NCI-H1105 treated with DMSO at 0.1 percent for 48 hours (cell line): ENCODE measurements at places on chromosomes 5 and 9.

GRCh38 chr5:116543501-116543900, 31.1 kb downstream of the SEMA6A start:
- no peak for DNase-seq

GRCh38 chr5:102603670-102604069, 104.9 kb upstream of the SLCO6A1 start:
- no peak for DNase-seq

DNA sequence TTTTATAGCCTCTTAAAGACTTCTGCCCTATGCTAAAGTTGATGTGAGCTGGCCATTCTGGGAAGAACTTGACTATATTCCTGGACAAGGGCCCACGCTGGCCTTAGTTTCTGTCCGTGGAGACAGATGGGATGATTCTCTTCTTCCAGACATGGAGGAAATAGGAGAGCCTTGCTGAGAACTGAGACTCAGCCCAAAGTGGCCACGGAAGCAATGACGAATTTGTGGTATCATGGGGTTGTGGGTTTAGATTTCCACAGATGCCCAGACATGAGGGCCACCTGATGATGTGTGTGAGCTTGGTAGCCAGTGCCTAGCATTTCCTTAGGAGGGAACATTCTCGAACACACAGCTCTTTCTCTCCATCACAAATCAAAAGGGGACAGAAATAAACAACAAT, 309.1 kb downstream of the NSG2 start:
- DNase-seq = no peak

DNA sequence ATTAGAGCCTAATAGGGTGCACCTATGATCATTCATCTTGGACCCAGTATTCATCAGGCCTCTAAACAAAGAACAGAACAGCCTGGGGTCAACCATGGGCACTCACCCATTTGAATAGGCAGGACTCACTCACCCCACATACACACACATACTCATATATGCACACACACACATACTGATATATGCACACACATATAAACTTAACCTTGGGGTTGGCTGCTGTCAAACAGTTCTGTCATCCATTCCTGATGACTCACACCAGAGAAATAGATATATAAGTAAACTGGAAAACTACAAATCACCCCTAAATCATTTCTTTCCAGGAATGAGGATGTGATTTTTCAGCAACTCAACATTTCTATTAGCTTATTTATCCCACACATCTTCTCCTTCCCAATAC, 51.3 kb downstream of the ARL15 start:
- no peak for DNase-seq

- DNase-seq = no peak
Measured at GRCh38 chr5:3836528-3836927, 240.9 kb downstream of the IRX1 start.

DNA sequence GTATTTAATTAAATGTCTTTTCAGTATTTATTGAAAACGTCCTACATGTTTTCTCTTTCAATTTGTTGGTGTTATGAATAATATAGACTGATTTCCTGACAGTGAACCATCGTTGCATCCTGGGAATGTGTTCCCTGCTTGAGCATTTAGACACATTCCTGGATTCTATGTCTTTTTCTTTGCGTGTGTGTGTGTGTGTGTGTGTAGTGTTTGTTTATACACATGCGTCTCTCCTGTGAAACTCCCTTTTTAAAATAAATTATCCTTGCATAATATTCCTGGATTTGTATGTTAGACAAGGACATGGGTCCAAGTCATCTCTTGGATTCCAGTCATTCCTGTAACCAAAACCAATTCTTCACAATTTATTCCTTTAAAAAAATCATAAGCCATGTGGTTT, 153.4 kb downstream of the HSPA4 start:
- DNase-seq = no peak

GRCh38 chr9:134531220-134531970, 110.2 kb upstream of the COL5A1 start:
- DNase-seq = no peak

GRCh38 chr9:27539479-27540441, 10.1 kb upstream of the MOB3B start:
- no peak for DNase-seq

DNA sequence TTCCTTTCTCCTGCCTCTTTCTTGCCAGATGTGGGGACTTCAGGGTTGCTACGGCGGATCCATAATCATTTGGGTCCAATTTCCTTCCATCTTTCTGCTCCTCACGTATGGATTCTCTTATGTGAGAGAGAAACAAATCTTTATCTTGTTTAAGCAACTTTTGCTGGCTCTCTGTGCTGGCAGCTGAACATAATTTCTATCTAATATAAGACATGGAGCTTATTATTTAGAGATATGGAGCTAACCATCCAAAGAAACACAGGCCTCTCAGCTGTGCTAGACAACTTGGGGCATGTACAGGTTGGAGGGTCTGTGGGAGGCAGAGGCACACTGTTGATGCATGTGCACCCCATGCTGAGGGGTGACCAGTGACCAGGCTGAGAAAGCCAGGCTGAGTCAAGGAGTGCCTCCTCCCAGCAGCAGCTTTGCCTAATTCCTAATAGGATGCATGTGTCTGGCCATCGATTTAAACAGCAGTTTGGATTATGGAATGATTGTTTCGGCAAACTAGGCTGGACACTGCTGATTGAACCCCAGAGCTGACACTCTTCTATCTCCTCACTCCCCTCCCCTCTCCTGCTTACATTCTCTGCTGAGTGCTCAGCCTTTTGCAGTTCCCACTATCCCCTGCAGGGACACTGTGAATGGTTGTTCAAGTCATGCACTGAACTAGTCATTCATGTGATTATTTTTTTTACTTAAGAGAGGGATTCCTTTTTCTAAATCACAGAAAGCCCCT, 195.8 kb downstream of the ERCC6L2 start:
- no peak for DNase-seq

DNA sequence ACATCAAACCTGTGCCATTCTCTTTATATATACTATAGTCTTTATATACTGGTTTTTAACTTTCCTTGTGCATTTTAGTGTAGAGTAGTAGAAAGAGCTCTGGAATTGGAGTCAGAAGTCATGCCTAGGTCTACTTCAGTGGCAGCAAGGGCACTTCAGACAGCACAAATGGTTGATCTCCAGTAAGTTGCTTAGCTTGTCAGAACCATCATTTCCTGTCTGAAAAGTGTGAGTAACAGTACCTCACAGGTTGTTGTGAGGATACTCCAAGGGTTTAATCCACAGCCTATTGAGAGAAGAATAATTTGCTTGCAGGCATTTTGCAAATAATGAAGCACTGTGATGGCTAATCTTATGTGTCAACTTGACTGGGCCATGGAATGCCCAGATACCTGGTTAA, 95.8 kb upstream of the NR4A3 start:
- DNase-seq = no peak

- peak; percentile 73 for DNase-seq
Measured at GRCh38 chr5:123813937-123814624, 302.1 kb downstream of the CSNK1G3 start.

- no peak for DNase-seq
Measured at GRCh38 chr5:63255594-63255993, 677.0 kb downstream of the LRRC70 start.

GRCh38 chr5:55222985-55223811, 3.9 kb downstream of the MCIDAS start:
- DNase-seq = no peak

- no peak for DNase-seq
Measured at GRCh38 chr5:82405618-82406204, 127.6 kb upstream of the RPS23 start.

DNA sequence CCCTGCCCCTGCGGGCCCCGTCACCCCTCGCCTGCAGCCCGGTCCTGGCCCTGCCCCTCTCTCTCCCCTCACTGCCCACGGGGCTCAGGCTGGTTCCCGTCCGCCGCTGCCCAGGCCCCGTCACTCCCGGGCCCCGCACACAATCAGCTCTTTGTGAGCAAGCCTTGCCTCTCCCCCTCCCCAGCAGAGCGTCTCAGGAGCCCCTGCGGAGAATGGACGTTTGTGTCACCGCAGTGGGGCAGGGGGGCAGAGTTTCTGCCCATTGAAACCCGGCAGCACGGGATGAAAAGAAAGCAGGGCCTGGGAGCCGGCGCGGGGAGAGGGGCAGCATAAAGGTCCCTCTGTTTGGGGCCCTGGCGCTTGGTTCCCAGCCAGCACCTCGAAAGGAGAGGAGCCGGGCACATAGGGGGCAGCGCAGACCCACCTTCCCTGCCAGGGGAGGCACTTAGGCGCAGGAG, 13.5 kb upstream of the NUP214 start:
- no peak for DNase-seq

GRCh38 chr5:138029944-138030343, 2.9 kb downstream of the FAM13B start:
- no peak for DNase-seq

- DNase-seq = no peak
Measured at GRCh38 chr5:25414742-25415141, 770.0 kb upstream of the CDH10 start.

- no peak for DNase-seq
Measured at GRCh38 chr5:82408033-82408432, 129.9 kb upstream of the RPS23 start.

GRCh38 chr5:138643040-138643791, 68.0 kb upstream of the HSPA9 start:
- no peak for DNase-seq

DNA sequence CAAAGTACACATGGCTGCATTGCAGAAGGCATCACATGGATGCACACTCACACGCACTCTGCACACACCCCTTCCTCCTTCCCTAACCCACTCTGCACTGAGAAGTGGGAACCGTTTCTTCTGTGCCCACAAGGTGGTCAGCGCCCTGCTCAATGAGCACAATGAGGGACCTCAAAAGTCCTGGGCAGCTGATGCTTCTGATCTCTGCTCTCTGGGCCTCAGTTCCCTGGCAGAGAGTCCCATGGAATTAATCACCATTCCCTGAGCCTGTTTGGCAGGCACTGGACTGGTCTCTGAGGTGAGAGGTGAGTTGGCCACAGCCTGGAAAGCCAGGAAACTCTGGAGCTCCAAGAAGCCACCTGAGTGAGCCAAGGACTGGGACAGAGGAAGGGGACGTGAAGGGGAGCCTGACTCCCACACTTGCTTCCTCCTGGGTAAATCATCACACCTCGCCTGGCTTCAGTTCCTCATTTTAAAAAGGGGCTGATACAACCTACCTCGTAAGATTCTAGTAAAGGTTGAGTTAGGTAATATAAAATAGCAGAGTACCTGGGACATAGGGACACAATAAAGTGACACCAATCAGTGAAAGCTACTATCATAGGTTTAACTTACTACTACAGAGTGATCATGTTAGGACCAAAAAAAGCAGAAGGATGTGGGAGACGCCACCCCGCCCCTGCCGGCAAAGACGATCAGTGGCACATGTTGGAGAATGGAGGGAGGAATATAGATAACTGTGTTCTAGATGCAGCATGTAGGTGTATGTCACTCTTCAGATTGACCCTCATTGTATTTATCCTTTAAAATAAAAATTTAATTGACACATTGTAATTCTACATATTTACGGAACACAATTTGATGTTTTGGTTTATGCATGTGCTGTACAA, 21.1 kb upstream of the IGFBPL1 start:
- DNase-seq = no peak

DNA sequence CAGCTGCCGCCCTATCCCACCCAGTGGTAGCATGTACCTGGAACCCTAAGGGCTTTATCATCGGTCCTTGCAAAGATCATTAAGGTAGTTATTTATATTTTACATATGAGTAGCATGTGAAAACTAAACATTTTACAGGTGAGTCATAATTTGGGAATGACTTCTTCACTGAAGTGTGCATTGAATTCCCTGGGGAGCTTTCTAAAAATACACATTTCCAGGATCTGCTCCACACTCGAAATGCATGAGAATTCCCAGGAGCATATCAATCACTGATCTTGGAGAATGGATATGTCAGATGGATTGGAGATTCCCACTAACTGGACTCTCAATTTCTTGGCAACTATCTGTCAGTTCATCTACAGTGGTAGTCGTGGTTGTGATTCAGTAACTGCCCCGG, 717.5 kb downstream of the IRX1 start:
- no peak for DNase-seq

DNA sequence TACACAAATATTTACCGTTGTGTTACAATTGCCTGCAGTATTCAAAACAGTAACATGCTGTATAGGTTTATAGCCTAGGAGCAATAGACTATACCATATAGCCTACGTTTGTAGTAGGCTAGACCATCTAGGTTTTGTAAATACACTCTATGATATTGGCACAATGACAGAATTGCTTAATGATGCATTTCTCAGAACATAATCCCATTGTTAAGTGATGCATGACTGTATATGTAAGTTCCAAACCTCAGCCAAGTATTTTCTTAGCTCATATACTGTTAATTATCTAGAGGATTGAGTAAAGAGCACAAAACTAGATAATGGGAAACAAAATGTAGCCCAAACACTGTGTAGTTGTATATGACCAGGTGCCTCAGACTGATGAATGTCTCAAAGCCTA, 220.1 kb downstream of the ANXA1 start:
- DNase-seq = peak; percentile 78

DNA sequence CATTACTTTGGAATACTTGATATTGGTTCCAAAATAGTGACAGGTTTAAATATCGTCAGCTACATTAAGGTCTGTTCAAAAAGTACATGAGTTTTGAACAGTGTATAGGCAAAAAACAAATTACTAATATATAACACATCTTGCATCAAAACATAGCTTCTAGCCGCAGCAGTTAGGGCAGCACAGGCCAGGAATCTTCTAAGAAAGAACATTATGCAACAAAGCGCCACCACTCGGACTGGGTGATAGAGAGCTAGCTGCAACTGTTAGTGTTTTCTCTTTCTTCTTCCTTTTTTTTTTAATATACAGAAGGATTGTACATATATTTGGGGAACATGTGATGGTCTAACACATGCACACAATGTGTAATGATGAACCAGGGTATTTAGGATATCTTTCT, 504.5 kb downstream of the NR2F1-AS1 start:
- no peak for DNase-seq

DNA sequence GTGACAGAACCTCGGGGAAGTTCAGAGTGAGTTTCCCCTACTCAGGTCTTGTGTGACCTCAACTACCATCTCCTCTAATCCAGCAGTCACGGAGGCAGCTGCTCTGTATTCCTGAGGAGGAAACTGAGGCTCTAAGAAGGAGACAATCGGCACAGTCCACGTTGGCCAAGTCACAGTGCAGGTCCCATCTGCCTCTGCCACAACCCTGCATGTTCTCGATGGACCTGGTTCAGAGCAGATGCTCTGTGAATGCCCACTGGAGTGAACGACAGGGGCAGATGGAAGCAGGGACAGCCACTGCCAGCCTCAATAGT, 722 bp upstream of the ERGIC1 start:
- DNase-seq = no peak

- no peak for DNase-seq
Measured at GRCh38 chr9:93436655-93437407, 14.7 kb upstream of the FAM120A start.

- DNase-seq = no peak
Measured at GRCh38 chr5:72624641-72625236, 117.5 kb upstream of the ZNF366 start.

DNA sequence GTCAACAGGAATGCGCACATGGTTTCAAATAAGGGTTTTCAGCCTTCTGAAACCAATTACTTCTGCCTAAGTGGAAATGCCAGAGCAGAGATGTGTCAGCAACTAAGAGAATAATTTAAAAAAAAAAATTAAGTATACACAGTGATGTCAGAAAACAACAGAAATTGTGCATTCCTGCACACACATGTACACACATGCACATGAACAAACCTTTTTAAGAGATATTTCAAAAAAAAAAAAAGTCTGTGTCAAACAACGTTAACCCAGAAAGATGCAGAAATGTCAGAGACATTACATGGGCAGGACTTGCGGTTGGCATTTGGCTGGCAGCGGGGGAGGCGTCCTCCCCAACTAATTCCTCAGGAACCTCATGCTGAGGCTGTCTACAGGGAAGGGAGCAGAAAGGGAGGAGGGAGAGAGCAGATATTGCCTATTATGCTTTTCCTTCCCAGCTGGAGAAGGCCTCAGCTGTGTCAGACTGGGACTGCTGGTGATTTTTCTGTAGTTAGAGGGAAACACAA, 536.9 kb upstream of the WWC1 start:
- no peak for DNase-seq
